ENCODE measurements at places on chromosomes 7 and 10.

GRCh38 chr10:116141855-116142254, 131.2 kb downstream of the GFRA1 start:
- no peak for DNase-seq

DNA sequence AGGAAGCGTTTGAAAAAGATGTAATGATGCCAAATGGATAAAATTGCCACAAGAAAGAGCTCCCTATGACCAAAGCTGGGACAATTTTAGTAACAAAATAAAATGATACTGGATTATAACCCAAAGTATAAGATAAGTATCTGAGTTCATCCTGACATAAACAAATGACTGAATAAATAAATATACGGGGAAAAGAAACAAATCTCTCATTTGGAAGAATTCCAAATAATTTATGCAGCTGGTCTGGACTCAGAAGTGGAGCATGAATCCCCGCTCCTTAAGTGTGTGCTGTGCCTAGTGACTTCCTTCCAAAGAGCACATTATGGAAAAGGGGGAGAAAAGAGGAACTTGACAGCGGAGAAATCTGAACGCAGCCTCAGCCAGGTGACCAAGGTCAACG, 186.2 kb downstream of the RAMP3 start:
- no peak for DNase-seq

DNA sequence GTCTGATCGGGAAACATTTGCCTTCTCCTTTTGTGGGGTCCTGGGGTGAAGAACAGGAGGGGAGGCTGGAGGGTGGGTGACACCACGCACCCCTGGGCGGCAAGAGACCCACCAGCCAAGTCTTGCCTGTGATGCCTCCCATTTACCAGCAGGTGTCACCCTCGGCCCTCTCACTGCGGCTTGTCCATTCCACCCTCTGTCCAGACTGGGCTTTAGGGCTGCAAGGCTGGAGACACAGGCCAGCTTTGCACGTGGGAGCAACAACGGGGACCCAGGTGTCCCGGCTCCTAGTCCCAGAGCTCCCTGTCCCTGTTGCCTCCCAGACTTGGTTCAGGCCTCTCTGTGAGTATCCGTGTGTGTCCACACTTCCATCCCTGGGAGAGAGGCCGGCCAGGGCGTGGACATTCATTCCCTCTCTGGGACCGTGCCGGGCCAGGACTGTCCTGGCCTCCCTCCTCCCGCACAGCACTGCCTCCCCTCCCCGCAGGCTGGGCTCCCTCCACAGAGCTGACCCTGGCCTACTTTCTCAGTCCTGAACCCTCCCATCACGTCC, 36.2 kb upstream of the GTF2IRD1 start:
- DNase-seq, result no peak

- no peak for DNase-seq
Observed at GRCh38 chr10:101183458-101184183, 45.6 kb downstream of the LBX1 start.

GRCh38 chr7:4461531-4461930, 220.6 kb upstream of the FOXK1 start:
- no peak for DNase-seq

- DNase-seq, result no peak
Observed at GRCh38 chr10:27147701-27148100, 6.5 kb downstream of the YME1L1 start.

DNA sequence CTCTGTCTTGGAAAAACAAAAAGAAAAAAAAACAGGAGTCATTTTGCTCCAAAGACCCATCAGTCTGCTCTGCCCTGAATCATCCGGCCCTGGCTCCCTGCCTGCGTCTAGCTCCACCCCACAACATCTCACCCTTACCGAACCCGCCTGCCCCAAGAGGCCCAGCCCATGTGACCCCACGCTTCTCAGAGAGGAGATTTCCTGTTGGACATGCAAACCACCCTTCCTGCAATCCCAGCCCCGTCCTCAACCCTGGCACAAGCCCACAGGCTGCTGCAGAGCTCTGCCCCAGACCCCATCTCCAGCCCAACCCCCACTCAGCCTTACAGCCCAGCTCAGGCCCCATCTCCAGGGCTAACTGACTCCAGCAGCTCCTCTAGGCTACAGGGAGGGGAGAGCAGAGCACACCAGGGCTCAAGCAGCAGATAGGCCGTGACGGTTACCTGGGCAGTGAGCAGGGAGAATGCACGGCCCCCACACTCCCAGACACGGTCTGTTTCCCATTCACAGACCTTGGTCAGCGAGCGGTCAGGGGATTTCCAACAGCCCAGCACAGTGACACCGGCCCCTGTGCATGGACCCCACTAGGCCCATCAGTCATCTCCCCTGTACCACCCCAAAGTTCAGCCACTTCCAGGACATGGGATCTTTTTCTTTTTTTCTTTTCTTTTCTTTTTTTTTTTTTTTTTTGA, 69.9 kb upstream of the GTF2I start:
- no peak for DNase-seq

- no peak for DNase-seq
Observed at GRCh38 chr7:92460510-92460909, 13.2 kb downstream of the GATAD1 start.

DNA sequence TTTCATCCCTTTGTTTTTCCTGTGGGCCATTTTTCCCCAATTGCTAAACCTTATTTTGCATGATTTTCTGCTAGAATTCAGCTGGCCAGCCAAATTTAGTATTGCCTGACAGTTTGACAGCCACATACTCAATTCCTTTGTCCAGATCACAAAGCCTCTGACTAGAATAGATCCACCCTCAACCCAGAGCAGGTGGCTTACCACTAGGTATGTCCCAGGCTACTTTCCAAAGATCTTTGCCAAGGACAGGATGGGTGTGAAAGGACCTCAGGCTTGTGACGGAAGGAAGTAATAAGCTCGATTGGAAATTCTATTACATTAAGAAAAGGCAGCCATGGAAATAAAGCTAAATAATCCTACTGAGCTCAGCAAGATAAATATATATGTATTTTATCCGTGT, 50.6 kb upstream of the AGK start:
- no peak for DNase-seq

DNA sequence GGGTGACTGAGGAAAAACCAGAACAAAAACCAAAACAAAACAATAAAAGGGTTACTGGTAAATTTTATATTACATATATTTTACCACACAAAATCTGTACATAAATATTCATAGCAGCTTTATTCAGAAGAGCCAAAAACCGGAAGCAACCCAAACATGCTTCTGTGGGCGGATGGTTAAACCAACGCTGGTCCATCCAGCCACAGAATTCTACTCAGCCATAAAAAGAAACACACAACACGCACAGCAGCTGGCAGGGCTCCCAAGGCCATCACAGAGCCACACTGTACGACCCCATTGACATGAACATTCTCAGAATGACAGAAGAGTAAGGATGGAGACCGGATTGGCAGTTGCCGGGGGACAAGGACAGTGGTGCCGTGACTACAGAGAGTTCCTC, 83.6 kb downstream of the PROSER2 start:
- no peak for DNase-seq

GRCh38 chr7:70660154-70660818, 471.7 kb upstream of the GALNT17 start:
- no peak for DNase-seq

DNA sequence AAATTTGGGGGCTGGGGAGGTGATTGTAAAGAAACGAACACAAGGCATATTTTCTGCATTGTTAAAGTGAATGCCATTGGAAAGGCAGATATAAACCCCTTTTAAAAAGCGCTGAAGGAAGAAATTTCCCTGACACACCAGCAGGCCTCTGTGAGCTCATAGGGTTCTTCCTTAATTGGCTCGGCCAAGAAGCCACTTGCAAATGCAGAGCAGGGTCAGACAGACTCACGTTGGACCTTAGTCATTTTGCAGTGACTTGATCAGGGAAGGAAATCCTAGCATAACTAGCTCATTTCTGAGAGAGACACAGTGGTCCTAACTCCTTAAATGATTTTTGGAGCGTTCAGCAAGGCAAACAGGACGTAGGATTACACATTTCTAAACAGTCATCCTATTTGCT, 1461.4 kb downstream of the GATA3 start:
- no peak for DNase-seq

- DNase-seq, result peak; percentile 14
Observed at GRCh38 chr7:36473454-36474282, 84.0 kb downstream of the ANLN start.

- DNase-seq, result no peak
Observed at GRCh38 chr10:71135236-71135635, 77.1 kb upstream of the UNC5B start.

DNA sequence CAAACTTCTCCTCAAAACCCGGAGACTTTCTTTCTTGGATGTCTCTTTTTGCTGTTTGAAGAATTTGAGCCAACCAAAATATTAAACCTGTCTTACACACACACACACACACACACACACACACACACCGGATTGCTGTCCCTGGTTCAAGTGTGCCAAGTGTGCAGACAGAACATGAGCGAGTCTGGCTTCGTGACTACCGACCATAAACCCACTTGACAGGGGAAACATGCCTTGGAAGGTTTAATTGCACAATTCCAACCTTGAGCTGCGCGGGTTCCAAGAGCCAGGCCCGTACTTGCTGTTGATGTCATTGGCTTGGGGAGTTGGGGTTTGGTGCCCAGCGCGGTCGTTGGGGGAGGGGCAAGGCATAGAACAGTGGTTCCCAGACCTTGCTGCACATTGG, 1.7 kb downstream of the EGFR start:
- DNase-seq, result no peak

DNA sequence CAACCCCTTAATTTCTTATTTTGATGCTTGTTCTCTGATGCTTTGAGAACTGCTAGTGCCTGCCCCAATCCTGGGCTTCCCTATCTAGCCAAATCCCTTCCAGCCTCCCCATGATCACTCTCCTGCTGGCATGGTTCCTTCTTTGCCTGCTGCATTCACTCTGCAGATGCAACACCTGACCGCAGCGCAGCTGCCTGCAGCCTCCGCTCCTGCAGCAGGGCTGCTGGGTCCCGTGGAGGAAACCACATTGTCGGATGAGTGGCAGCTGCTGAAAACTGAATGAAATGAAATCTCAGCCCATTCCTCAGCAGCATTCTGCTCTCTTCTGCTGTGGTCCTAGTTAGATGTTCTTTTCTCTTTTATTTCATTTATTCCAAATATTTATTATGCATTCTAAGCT, 320.3 kb downstream of the CCDC3 start:
- DNase-seq, result no peak

DNA sequence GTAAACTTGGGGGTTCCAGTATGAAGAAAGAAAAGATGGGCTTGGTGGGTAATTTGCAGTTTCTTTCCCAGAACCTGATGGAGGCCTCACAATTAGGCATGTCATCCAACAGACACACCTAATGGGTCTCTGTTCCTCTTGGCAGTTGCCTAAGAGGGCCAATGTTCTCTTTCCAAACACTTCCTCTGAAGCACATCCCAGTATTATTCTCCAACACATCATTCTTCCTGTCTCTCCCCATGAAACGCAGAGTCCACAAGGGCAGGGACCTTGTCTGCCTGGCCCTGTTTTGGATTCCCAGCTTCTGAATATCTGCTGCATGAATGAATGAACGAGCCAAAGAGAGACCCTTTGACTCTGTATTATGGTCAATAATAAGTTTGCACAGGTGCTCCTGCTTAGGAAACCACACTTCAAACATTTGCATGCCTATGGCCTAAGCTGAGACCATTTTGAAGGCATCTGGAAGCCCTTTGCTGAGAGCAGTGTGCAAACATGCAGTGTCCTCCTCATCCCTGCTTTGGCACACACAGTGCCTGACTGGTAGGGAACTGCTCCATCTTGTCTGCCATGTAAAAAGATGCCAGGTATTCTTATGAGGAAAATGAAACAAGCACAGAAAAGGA, 100.9 kb upstream of the CHST15 start:
- DNase-seq, result no peak

- DNase-seq, result no peak
Observed at GRCh38 chr10:21169271-21169670, 272.2 kb upstream of the NEBL start.

DNA sequence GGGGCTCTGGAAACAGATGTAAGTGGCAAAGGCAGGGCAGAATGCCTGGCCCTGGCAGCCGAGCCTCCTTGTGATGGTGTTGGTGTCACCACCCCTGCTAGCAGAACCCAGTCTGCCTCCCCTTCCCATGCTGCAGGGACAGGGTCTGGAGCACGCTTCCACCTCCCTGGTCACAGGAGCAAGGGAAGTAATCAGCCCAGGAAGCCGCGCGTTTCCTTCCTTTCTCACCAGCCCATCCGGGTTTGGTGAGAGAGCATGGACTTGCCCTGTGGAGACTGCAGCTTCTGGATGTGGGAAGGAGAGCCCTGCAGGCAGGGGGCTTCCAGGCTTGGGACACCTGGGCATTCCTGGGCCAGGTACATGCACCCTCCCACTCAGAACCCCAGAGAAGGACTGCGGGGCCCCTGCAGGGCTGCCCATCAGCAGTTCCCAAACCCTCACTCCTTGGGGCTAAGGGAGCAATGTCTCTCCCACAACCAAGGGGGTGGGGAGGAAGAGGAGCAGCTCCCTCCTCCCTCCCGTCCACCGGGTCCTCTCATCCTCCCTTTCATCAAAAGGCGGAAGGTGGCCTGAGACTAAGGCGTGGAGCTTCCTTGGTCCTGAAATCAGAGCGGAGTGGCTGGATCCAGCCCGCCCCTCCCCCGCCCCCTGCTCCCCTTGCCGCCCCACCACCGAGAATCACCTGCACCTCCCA, 1.8 kb downstream of the MMRN2 start:
- DNase-seq, result no peak

DNA sequence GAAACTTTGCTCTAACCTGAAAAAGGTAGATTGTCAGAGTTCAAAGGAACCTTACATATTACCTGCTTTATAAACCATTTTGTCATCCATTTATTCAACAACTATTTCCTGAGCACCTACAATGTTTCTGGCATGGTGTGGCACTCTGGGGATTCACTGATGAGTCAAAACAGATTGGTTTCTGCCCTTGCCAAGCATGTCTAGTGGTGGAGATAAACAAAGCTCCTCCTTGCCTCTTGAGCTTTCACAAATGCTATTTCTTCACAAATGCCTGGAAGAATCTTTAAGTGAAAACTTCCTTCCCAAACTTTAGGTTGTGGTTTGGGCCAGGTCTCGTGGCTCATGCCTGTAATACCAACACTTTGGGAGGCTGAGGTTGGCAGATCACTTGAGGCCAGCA, 85.1 kb upstream of the RELN start:
- DNase-seq, result no peak

DNA sequence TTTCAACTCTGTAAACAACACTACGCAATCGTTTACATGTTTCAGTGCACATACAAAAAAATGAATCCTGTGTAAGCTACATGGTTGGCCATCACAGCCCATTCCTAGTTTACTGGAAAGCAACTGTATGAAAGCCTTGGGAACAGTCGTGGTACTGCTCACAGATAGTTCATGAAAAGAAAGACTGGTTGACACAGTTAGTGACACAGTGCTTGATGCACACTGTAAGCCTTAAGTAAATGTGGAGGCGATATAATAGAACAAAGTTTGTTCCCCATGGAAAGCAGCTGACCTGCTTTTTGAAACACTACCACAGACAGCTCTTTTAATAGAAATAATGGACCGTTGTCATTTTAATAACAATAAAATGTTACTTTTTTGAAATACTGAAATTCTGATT, 5.1 kb downstream of the CACNA2D1 start:
- DNase-seq, result no peak
